ENCODE measurements at places on chromosomes 13 and 19. TPM values are rescaled to one million over a fixed set of nuclear protein-coding genes. Genes with fewer than 3 reads are reported as not detected.

Gene LNX2
- total RNA-seq = 13.1 TPM

Gene CLEC17A
- total RNA-seq = not detected

Gene NOTCH3
- not detected for total RNA-seq

GRCh38 chr19:29404951-29405727 lies 120.7 kb upstream of the VSTM2B start:
- H3K4me1 ChIP-seq = no peaks in the 10 kb centered on the region
- H3K27me3 ChIP-seq = peaks cover 37% of the 10 kb centered on the region
- no peak for DNase-seq
- H3K27ac ChIP-seq = no peak overlapping the region
- no peaks in the 10 kb centered on the region for H3K36me3 ChIP-seq

Gene SELENOV
- not detected for total RNA-seq

DNA sequence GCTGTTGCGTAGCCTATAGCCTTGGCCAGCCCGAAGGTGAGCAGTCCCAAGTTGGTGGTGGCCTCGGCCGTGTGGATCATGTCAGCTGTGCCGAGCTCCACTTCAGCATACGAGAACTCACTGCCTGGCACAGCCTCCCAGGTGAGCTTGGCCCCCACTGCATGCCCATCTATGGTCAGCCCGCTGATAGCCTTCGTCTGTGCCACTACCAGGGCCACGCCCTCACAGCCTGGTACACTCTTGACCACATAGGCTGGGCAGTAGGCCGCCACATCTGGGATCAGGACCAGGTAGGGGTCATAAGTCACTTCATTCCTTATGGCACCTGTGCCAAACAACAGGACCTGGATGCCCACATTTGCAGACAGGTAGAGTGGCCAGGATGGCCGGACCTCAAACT lies 7.4 kb downstream of the FCGBP start:
- H3K27me3 ChIP-seq = no peaks in the 10 kb centered on the region
- no peak overlapping the region for H3K4me3 ChIP-seq
- no peaks in the 10 kb centered on the region for H3K36me3 ChIP-seq
- no peak for DNase-seq
- H3K27ac ChIP-seq = no peak overlapping the region

DNA sequence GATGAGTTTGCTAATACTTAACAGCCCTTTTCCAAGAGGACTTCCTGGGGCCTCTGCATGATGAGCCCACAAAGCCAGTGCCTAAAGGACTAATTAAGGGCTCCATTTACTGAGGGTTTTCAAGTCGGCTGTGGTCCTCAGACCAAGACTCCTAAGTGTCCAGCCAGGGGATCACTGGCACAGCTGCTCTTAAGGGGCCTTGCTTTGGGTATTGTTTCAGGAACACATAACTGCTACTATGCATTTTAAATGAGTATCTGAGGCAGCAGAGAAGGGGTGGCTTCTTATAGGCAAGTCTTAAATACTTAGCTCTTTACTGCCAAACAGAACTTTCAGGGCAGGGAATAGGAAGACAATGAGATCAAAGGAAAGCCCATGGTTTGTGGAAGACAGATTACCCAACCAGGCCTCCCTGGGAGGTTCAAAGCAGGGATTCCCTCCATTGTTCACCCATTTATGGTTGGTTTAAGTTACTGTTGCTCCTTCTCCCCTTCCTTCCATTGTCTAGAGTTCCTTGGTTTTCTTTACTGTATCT lies 61.9 kb downstream of the TNFRSF19 start:
- peaks cover 84% of the 10 kb centered on the region for H3K4me1 ChIP-seq
- peaks cover 6% of the 10 kb centered on the region for H3K36me3 ChIP-seq
- DNase-seq = peak; percentile 52
- H3K27ac ChIP-seq = peak overlapping the region; percentile 27

Gene LCP1
- total RNA-seq = 2.1 TPM

DNA sequence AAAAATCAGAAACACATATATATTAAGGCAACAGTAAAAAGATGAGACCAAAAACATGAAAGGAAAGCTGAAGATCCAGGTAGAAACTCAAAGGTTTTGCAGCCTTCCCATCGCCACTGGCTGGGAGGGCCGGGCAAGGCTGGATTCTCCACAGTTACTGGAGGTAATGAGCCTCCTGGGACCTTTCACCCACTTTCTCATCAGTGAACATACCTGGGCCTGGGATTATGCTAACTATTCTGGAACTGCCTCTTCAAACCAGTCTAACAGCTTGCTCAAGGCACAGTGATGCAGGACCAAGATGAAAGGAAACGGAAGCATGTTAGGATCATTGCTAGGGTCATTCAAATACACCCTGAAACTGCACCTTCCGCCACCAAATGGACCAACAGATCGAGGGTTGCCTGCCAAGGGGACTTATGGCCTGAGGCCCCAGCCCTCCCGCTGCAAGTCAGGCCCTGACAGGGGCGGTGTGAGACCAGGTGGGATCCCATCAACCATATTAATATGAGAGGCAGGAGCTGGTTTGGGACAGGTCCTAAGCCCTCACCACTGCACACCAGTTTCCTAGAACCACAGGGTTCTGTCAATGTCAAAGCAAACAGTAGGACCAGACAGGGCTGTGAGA lies 28.4 kb upstream of the ATP12A start:
- no peaks in the 10 kb centered on the region for H3K4me1 ChIP-seq
- H3K27me3 ChIP-seq = no peaks in the 10 kb centered on the region
- no peaks in the 10 kb centered on the region for H3K36me3 ChIP-seq
- DNase-seq = no peak

DNA sequence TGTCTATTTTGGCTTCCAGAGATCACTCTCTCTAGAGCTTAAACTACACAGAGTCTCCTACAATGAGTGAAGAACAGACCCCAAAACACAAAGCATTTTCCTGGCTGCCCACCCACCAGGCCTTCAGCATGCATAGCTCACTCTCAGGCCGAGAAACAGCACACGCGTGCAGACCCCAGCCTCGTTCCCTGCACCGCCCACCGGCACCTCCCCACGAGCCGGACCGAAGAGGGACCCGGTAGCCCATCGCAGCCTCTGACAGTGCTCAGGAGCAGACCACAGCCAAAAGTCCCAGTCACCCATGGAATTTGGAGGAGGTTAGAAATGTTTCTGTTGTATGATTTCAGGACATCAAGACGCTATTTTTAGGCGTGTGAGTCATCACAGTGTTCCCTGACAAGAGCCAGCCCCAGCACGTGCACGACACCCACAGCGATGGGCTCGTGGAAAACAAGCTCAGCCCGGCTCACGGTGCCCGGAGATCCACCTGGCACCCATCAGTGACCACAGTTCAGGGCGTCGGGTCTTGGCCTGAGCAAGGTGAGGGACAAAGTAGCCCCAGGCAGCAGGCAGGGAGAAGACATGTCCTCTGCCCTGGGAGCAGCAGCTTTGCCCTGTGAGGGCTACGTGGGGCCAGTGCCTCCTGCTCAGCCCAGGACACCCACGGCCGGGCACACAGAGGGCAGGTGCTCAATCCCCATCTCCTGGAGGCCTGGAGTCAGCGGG lies 50.1 kb upstream of the SPACA7 start:
- no peaks in the 10 kb centered on the region for H3K36me3 ChIP-seq
- no peak overlapping the region for H3K4me3 ChIP-seq
- no peak overlapping the region for H3K27ac ChIP-seq
- H3K4me1 ChIP-seq = no peaks in the 10 kb centered on the region
- H3K27me3 ChIP-seq = peaks cover 12% of the 10 kb centered on the region
- DNase-seq = no peak

DNA sequence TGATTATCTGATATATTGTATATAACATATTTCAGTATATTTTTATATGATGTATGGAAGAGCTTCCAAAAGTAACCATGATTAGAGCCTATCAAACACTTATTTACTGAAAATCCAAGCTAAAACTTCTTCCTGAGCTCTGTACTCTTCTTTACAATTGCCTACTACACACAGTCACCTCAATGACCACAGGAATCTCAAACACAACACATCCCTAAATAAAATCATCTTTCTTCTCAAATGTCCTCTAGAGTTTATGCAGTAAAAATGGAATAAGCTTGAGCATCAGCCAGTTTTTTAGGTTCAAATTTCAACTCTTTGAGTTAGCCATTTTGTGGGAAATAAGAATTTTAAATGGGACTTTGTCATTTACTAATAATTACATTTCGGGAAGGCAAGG lies 102.6 kb upstream of the FNDC3A start:
- DNase-seq = no peak
- H3K27me3 ChIP-seq = peaks cover 9% of the 10 kb centered on the region
- no peaks in the 10 kb centered on the region for H3K4me1 ChIP-seq
- no peak overlapping the region for H3K27ac ChIP-seq

Gene OLFM2
- total RNA-seq = 0.11 TPM

GRCh38 chr19:5891938-5892771 lies 11.4 kb downstream of the NDUFA11 start:
- H3K27ac ChIP-seq = no peak overlapping the region
- H3K36me3 ChIP-seq = peaks cover 7% of the 10 kb centered on the region
- peaks cover 44% of the 10 kb centered on the region for H3K4me1 ChIP-seq

- DNase-seq = no peak
- no peak overlapping the region for H3K4me3 ChIP-seq
- no peaks in the 10 kb centered on the region for H3K36me3 ChIP-seq
Measured at GRCh38 chr13:78478183-78478582, 125.2 kb downstream of the POU4F1 start.

DNA sequence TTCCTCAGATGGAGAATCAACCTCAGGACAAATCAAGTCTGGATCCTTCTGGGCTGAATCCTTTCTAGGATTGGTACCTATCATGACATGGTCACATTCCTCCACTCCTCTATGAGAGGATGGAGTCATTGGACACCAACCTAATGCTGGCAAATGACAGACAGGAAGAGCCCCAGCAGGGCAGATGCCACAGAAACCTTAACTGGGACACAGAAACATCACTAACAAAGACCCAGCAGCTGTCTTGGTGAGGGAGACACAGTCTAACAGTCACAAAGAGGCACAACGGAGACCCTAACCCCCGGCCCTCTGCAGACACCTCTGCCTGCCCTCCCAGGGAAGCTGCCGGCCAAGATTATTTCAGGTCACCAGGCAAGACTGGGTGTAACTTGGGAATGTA lies 2.1 kb downstream of the ANKRD27 start:
- no peaks in the 10 kb centered on the region for H3K36me3 ChIP-seq
- H3K4me3 ChIP-seq = no peak overlapping the region
- H3K27ac ChIP-seq = no peak overlapping the region
- H3K4me1 ChIP-seq = peaks cover 70% of the 10 kb centered on the region
- DNase-seq = no peak

DNA sequence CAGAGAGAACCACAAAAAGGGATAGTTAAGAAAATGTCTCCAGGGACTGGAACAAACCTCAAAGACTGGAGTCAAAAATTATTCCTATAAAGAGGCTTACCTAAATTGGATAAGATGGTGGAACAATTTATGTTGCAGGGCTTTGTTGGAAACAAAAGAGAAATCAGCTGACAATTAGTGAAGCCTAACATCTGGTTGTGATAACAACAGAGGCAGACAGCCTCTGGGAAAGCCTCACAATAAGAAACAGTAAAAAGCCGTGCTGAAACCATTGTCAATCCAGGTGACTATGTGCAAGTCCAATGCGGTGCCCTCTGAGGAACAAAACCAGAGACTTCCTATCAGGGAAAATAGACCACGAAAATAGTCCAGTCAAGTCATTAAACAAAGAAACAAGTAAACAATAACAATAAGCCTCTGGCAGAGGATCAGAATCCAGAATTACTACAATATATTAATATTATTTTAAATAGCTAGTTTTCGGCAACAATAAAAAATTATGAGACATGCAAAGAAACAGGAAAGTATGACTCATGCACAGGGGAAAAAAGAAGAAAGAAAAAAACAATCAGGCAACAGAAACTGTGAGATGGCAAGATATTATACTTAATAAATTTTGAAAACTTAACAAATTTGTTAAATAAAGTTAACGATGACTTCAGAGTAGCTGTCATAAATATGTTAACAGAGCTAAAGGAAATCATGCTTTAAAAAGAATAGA lies 99.7 kb upstream of the RXFP2 start:
- no peaks in the 10 kb centered on the region for H3K4me1 ChIP-seq
- no peaks in the 10 kb centered on the region for H3K36me3 ChIP-seq
- no peak overlapping the region for H3K27ac ChIP-seq
- no peaks in the 10 kb centered on the region for H3K27me3 ChIP-seq

- no peaks in the 10 kb centered on the region for H3K4me1 ChIP-seq
- H3K36me3 ChIP-seq = no peaks in the 10 kb centered on the region
- no peak overlapping the region for H3K27ac ChIP-seq
- H3K4me3 ChIP-seq = no peak overlapping the region
- H3K27me3 ChIP-seq = no peaks in the 10 kb centered on the region
- no peak for DNase-seq
Measured at GRCh38 chr13:79581870-79582315, 100.9 kb downstream of the NDFIP2 start.

DNA sequence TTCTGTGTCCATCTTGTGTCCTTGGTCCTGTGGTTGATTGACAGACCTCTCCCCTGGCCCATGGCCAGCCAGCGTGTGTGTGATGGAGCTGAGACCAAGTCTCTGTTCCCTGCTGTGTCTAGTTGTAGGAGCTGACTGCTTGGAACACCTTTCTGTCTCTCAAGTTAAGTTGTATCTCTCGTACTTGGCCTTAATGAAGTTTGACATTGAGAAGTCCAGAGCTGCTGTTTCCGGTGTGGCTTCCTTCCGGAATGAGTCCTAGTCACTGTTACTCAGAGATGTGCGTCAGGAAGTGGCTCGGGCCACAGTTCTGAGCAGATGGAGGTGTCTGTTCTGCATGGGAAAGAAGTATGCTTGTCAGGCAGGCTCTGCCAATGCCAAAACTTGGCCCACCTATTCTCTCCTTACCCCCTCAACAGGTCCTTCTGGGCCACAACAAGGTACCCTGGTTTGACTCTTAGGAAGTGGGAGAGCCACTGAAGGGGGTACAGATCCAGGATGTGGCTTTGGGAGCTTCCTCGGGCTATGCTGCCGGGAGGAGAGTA lies 54.3 kb downstream of the GATAD2A start:
- H3K27ac ChIP-seq = no peak overlapping the region
- no peak overlapping the region for H3K4me3 ChIP-seq
- peaks cover 30% of the 10 kb centered on the region for H3K4me1 ChIP-seq
- H3K27me3 ChIP-seq = no peaks in the 10 kb centered on the region

DNA sequence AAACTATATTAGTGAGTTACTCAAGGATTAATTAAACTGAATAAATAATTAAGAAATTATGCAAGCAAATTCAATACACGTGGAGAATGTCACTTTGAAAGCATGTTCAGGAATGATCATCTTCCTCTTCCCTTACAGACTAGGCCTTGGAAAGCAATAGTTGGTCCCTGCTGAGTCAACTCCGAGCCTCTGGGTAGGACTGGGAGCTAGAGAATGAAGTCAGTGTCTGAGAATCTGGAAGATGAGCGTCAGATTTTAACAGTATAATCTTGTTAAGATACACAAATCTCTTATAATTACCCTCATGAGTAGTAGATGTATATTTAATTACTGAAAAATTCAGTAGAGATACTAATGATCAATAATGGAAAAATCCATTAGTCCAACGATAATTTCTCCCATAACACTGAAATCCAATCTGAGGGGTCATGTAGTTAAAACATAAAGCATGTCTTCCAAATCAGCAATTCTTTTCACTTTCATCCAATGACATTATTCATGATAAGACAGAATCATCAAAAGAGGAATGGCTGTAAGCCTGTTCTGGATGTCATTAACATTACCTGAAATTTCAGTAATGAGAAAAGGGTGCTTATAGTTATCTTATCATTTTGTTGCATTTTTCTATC lies 423.0 kb downstream of the DCT start:
- H3K4me1 ChIP-seq = no peaks in the 10 kb centered on the region
- H3K4me3 ChIP-seq = no peak overlapping the region
- no peak for DNase-seq
- H3K36me3 ChIP-seq = no peaks in the 10 kb centered on the region
